Hair follicular keratinocyte (primary cell): ENCODE measurements at places on chromosomes 4 and X. TPM values are rescaled to one million over a fixed set of nuclear protein-coding genes. Genes with fewer than 3 reads are reported as not detected.

SSX5 gene
- not detected in 2 replicates for total RNA-seq

TENM3 gene
- total RNA-seq = 9.8 and 16.1 TPM in 2 replicates

POU3F4 gene
- not detected in 2 replicates for total RNA-seq

DGAT2L6 gene
- total RNA-seq = not detected in 2 replicates

OTUD4 gene
- 14.2 and 16.4 TPM in 2 replicates for total RNA-seq
